Esophagus muscularis mucosa (tissue), 4 donors: ENCODE measurements at places on chromosomes 7 and 10. TPM values are rescaled to one million over a fixed set of nuclear protein-coding genes. Genes with fewer than 3 reads are reported as not detected.

CARD11 gene
- 2.0 TPM for total RNA-seq

SHH gene
- total RNA-seq: not detected

SLC26A5 gene
- total RNA-seq: not detected

SUN3 gene
- not detected for total RNA-seq

HOXA5 gene
- 24.8 TPM for total RNA-seq

GPER1 gene
- total RNA-seq: 10.0 TPM

MALSU1 gene
- 39.0 TPM for total RNA-seq

SLC26A3 gene
- 12.0 TPM for total RNA-seq

PTPRN2 gene
- 2.1 TPM for total RNA-seq

VPS37D gene
- 7.1 TPM for total RNA-seq

CFAP70 gene
- 1.1 TPM for total RNA-seq

AGAP5 gene
- total RNA-seq: 6.6 TPM

EBLN1 gene
- not detected for total RNA-seq

ST8SIA6 gene
- 1.8 TPM for total RNA-seq
